ENCODE measurements at places on chromosomes 11 and 22.

- DNase-seq, result no peak
Measured at GRCh38 chr11:105774899-105775298, 165.0 kb downstream of the GRIA4 start.

DNA sequence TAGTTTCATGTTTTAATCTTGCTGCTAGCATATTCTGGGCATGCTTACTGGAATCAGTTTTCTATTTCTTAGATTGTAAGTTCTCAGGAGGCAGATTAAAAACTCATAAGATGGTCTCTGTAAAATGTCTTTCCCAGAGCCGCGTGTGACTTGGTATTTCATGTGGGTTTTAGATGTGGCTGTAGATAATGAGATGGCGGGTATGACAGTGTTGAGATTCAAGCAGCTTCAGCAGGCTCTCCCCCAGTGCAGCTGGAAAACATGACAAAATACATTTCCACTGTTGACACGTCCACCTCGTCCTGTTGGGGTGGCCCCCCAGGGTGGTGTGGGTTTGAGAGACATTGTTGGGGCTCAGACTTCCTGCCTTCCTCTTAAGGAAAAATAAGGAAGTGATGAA is 106.8 kb downstream of the KIRREL3 start:
- no peak for DNase-seq

- DNase-seq, result no peak
Measured at GRCh38 chr22:50260434-50260800, 1.1 kb downstream of the MAPK12 start.

DNA sequence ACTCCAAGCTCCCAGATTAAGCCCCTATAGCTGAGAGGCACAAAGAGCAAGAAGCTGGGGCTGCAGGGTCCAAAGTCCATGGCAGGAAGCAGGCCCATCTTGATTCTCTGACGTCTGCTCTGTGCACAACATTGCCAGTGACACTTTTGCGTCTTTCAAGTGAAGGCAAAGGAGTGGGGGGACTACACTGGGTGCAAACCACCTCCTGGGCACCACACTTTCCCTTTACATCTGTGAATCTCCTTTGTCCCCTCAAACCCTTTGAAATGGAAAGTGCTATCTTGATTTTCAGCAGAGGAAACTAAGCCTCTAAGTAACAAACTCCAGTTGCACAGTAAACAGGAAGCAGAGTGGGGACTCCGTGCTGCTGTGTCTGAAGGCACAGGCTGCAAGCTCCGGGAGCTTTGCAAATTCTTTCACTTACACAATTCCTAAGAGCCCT is 428.0 kb downstream of the LARGE1 start:
- DNase-seq, result no peak

DNA sequence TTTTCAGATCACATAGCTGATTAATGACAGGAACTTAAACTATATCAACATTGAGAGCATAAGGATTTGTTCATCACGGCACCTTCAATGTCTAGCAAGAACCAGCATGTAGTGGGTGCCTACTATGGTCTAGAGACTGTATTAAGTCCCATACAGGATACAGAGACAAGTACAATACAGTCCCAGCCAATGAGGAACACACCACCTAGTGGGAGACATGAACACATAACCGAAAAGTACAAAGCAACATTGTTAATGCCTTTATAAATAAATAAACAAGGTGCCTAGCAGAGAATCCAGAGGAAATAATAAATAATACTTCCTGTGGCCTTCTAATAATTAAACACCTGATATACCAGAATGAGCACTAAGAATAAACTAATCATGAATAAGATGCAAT is 87.7 kb upstream of the OPCML start:
- peak; percentile 16 for DNase-seq

- no peak for DNase-seq
Measured at GRCh38 chr22:49271831-49272230, 555.8 kb downstream of the BRD1 start.

DNA sequence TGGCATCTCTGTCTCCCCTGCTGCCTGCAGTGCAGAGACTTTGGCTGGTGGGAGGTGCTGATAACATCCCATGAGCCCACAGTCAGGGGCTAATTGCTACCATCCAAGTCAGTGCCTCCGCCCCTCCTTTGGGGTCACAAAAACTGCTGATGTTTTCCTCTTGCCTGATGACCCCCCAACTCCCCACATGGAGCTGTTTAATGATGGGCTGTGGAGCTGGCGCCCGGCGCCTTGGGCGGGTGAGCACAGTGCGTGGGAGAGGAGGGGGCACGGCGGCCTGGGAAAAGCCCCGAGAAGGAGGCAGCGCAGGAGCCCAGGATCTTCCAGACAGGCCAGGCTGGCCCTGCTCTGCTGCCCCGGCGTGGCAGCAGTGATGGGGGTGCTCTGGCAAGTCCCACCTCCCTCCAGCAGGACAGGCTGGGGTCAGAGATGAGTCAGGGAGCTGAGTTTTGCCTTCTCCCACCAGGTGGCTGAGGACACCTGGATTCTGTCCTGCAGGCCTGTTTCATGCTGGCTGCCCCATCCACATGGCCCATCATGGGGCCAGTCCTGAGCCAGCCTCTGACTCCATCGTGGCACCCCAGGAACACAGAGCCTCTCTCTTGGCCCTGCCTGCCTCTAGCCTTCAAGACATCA is 43.8 kb downstream of the NECTIN1 start:
- DNase-seq, result no peak

All from Caco-2 (cell line).